COR-L47 (cell line): ENCODE measurements at places on chromosomes 16 and 17.

DNA sequence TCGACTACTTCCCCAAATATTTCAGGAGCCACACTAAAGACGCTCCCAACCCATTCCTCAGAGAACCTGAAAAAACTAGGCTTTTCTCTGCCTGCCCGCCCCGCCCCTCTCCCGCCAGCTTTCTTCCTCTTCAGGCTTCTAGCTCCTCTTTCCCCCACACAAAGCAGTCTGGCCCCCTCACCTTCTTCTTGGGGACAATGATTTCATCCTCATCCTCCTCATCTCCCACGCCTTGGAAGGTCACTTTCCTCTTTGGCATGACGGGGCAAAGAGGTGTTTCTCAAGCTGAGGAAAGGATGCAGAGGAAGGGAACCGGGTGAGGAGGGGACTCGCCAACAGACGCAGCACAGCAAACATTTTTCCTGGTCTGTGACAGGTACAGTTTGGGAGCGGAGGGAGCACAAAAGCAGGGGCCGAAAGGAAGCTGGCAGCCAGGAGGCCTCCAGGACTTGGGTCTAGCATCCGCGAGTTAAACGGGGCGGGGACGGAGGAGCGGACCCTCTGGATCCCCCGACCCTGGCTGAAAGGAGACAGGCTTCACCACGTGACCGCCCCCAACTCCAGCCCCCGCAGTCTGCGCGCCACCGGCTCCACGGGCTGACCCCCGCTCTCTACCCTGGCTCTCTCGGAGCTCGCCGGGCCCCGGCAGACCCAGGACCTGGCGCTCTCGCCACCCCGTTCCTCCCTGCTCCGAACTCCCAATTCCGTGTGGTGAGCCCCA lies 525 bp downstream of the CD2BP2 start:
- no peak for DNase-seq

- DNase-seq, result no peak
These were observed 354.0 kb upstream of the CCL2 start for GRCh38 chr17:33901085-33901484.

DNA sequence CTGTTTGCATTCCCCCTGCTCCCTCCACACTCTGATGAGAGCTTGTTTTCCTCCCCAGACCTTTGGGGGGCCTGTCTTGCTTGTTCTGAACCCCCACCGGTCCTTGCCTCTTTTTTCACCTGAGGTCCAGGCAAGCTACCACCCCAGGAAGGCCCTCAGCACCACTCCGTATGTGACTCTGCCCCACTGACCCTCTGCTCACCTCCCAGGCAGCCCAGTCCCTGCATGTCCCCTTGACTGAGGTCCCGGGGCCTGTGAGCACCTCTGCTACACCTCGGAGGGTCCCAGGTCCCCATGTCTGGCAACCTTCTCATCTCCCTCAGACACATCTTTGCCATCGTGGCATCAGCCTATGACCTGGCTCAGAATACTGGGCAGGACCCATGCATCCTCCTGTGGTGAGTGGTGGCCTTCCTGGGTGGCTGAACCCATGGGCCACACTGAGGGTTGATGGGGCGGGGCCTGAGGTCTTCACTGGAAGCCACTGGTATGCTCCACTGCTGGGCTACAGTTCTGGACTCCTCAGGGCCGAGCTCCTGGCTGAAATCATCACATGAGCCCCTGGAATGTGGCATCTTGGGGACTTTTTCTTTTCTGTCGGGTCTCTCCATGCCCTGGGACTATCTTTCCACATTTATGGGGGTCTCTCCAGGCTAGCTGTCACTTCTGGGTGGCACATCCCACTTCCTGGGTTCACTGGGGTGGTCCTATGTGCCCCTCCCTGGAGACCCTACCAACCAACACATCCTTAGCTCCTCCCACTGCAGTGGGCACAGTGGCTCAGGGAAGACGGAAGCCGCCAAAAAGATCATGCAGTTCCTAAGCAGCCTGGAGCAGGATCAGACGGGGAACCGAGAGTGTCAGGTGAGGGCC lies 3.5 kb downstream of the MYO15B start:
- no peak for DNase-seq

DNA sequence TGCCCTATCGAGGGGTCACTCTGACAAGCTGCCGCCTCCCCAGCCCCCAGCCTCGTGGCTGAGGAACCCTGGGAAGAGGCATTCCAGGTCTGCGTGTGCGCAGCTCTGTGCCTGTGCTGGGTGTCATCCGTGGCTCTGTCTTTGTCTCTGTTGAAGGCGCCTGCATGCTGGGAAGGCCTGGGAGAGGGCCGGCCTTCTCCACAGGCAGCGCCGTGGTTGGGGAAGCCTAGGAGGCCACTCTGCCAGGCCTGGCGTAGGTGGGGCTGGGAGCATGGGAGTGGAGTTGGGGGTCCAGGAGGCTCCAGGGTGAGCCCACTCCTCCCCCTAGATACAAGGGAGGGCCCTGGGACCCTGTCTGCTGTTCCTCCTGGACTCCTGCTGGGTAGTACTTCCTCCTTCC lies 3.3 kb downstream of the NHERF2 start:
- no peak for DNase-seq

DNA sequence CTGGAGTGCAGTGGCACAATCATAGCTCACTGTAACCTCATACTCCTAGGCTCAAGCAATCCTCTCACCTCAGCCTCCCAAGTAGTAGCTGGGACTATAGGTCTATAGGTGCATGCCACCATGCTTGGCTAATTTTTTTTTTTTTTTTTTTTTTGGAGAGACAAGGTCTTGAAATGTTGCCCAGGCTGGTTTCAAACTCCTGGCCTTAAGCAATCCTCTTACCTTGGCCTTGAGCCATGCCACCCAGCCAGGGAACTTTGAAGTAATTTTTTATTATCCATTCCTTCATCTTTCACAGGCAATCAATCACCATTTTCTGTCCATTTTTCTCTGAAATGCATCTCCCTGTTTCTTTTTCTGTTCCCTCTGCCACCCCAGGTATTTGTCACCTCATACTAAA lies 6.3 kb upstream of the PSMD7 start:
- DNase-seq, result no peak

- no peak for DNase-seq
These were observed 4.2 kb downstream of the CCDC200 start for GRCh38 chr17:43224146-43224705.

- peak; percentile 52 for DNase-seq
These were observed 658 bp upstream of the DUSP3 start for GRCh38 chr17:43779145-43780125.

GRCh38 chr17:1486802-1487695 lies 5.4 kb downstream of the MYO1C start:
- DNase-seq, result no peak

GRCh38 chr16:34078691-34079090 lies 619.3 kb downstream of the TP53TG3F start:
- DNase-seq, result no peak

DNA sequence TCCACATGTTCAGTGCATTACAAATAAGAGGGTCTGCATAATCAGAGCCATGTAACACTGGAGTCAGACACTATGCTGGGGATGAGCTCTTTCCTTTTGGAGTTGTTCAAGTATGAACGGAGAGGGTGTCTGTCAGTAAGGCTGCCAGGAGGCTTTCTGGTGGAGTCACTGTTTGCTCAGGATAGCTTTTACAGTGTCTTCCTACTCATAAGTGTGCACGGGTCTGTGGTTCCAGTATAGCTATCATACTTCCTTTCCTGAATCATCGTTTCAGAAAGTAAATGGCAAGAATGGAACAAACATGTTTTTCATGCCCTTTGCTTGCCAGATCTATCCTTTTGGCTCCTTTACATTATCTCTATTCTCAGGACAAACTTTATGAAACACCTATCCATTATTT lies 152.7 kb upstream of the CDH11 start:
- no peak for DNase-seq

DNA sequence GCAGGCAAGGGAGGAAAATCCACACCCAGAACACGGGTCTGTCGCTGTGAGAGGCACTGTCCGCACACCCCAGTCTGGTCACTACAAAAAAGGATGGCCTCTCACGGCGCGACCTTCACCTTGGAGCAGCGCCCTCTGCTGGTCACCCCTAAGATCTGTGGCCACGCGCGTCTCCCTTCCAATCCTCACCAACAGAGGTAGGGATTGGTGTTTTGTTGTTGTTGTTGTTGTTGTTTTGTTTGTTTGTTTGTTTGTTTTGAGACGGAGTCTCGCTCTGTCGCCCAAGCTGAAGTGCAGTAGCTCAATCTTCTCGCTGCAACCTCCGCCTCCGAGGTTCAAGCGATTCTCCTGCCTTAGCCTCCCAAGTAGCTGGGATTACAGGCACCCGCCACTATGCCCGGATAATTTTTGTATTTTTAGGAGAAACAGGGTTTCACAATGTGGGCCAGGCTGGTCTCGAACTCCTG lies 15.0 kb upstream of the C17orf58 start:
- DNase-seq, result no peak

GRCh38 chr17:49952209-49952911 lies 16.6 kb upstream of the DLX4 start:
- DNase-seq, result peak; percentile 71

DNA sequence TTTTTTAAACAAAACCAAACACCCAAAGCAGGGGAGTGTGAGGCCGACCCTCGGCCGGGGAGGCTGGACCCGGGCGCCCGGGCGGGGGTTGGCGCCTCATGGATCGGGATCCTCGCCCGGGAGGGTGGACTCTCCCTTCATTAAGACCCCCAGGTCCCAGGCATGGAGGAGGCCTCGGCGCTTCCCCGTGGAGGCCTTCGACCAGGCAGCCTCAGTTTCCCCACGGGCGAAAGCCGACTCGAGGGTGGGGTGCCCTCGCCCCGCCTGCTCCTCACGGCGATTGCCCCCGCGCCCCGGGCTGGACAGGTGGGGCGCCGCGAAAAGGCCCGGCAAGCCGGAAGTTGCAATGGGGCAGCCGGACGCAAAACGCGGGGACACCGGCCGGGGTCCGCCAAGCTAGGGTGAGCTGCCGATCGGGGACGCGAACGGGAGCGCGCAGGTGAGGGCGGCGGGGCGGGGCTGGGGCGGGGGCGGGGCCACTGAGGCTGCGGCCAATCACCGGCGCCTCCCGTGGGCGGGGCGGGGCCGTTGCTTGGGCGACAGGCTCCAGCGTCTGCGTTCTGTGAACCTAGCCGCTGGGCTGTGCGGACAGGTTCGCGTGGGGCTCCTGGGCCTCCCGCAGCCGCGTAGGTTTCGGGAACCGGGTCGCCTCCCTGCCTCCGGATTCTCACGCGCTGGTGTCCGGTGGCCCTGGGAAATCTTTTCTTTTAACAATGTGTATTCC lies 6.0 kb upstream of the ZNF205 start:
- DNase-seq, result peak; percentile 94

- peak; percentile 72 for DNase-seq
These were observed 36.6 kb upstream of the MED9 start for GRCh38 chr17:17440010-17440843.

GRCh38 chr16:15610369-15610871 lies 32.5 kb downstream of the MARF1 start:
- DNase-seq, result no peak

- DNase-seq, result peak; percentile 31
These were observed 14.4 kb downstream of the NDUFAF8 start for GRCh38 chr17:81253358-81254131.

DNA sequence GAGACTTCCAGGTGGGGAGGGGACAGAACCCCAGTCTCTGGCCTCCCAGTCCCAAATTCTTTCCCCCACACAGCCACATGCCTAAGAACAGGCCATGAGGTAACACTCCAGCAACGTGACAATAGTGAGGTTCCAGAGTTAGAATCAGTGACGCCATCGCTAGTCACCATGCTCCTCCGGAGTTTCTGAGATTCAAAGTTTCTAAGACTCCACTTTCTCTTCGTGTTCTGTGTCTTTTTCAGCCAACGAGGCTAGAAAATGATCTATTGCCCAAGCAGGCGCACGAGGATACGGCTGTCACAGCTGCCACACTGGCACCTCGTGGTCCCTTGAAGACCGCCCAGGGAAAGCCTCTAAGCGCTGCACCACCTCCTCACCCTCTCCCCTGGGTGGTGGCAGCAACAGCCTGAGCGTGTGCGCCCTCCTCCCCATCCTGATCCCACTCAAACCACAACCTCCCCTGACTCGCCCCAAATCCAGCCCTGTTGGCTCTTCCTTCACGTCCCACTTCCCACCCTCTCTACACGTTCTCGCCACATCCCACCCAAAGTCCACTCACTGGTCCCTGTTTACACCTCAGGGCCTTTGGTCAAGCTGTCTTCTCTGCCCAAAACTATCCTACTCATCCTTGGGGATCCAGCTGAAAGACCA lies 1.0 kb downstream of the MCRIP1 start:
- DNase-seq, result peak; percentile 32

DNA sequence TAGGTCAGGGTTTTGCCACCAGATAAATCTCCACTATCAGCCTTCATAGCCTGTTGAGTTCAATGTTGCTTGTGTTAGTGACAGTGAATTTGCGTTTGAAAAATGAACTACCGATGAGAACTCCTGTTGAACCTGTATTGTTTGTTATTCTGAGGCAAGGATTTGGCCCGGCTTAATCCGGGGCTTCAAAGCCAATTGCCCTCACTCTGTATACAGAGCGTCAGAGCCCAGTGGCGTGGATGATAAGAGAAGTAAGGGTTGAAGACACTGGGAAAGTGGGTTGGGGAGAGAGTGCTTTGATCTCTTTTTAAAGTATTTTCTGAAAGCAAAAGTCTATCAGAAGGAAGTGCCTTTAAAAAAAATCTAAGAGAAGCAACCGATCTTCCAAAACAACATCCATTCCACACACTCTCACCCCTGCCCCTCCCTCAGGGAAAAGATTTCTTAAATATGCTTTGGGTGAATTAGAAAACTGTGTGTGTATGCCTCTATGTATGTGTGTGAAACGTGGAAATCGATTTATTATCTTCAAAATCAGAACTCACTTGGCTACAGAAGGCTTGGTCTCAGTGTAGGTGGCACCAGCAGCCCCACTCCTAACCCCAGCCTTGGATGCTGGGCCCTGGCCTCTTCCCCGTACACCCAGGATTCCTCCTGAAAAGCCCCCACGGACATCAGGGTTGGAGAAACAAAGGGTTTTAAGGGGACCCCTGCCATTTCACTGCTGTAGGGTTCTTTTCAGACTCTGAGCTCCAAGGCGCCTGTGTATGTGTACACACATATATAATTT lies 8.8 kb downstream of the TBX4 start:
- DNase-seq, result no peak

DNA sequence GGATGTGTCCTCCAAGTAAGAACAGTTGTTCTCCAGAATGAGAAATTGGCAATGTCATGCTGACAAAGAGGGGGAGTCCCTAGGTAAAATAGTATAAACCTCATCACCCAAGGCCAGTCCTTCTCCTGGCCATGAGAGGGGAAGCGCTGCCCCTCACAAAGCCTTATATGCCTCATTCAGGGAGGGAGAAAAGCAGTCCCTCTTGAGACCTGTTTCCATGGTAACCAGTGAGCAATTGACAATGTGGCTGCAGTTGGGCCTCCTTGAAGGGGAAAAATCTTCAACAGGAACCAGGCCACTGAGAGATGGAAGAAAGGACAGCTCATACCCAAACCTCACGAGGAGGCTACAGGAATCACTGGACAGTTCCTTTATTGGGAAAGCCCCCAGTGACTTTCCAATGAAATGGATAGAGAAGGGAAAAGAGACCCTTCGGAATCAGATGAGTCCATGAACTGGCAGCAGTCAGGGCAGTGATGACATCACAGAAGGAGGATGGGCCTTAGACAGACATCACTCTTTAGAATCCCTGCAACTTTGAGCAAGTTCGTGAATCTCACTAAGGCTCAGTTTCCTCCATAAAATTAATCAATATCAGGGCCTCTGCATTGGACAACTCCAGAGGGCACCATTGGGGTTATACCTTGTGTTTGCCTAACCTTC lies 275.7 kb downstream of the TOX3 start:
- no peak for DNase-seq

- DNase-seq, result no peak
These were observed 2.6 kb downstream of the MXRA7 start for GRCh38 chr17:76707985-76708807.

- DNase-seq, result no peak
These were observed 46.6 kb downstream of the PHKB start for GRCh38 chr16:47507701-47508100.

- DNase-seq, result peak; percentile 53
These were observed 73.3 kb upstream of the MTMR4 start for GRCh38 chr17:58587713-58588117.
